ENCODE measurements at places on chromosomes 13 and 19. TPM values are rescaled to one million over a fixed set of nuclear protein-coding genes. Genes with fewer than 3 reads are reported as not detected.

The LYL1 gene
- 69.7 TPM for total RNA-seq

The REEP6 gene
- total RNA-seq: 16.4 TPM

The SLITRK5 gene
- total RNA-seq: under 0.01 TPM

The PRTN3 gene
- 0.17 TPM for total RNA-seq

The NDUFB7 gene
- total RNA-seq: 110 TPM

- H3K4me1 ChIP-seq: peaks cover 15% of the 10 kb centered on the region
- DNase-seq: no peak
- H3K27ac ChIP-seq: no peak overlapping the region
- peaks cover 3% of the 10 kb centered on the region for H3K27me3 ChIP-seq
- H3K4me3 ChIP-seq: no peak overlapping the region
Measured at GRCh38 chr19:11483366-11484111, 2.7 kb upstream of the ELAVL3 start.

GRCh38 chr13:25743421-25743820, 308.4 kb downstream of the SHISA2 start:
- peaks cover 7% of the 10 kb centered on the region for H3K4me1 ChIP-seq
- H3K4me3 ChIP-seq: no peak overlapping the region
- H3K27ac ChIP-seq: no peak overlapping the region
- DNase-seq: no peak

- no peaks in the 10 kb centered on the region for H3K36me3 ChIP-seq
- H3K27me3 ChIP-seq: no peaks in the 10 kb centered on the region
- no peak overlapping the region for H3K27ac ChIP-seq
- H3K4me1 ChIP-seq: peaks cover 37% of the 10 kb centered on the region
- H3K4me3 ChIP-seq: no peak overlapping the region
- no peak for DNase-seq
Measured at GRCh38 chr19:10762656-10763055, 44.8 kb downstream of the DNM2 start.

- no peak for DNase-seq
- no peaks in the 10 kb centered on the region for H3K27me3 ChIP-seq
- H3K4me1 ChIP-seq: peaks cover 3% of the 10 kb centered on the region
- no peaks in the 10 kb centered on the region for H3K36me3 ChIP-seq
Measured at GRCh38 chr19:31312677-31313244, 36.5 kb downstream of the TSHZ3 start.

DNA sequence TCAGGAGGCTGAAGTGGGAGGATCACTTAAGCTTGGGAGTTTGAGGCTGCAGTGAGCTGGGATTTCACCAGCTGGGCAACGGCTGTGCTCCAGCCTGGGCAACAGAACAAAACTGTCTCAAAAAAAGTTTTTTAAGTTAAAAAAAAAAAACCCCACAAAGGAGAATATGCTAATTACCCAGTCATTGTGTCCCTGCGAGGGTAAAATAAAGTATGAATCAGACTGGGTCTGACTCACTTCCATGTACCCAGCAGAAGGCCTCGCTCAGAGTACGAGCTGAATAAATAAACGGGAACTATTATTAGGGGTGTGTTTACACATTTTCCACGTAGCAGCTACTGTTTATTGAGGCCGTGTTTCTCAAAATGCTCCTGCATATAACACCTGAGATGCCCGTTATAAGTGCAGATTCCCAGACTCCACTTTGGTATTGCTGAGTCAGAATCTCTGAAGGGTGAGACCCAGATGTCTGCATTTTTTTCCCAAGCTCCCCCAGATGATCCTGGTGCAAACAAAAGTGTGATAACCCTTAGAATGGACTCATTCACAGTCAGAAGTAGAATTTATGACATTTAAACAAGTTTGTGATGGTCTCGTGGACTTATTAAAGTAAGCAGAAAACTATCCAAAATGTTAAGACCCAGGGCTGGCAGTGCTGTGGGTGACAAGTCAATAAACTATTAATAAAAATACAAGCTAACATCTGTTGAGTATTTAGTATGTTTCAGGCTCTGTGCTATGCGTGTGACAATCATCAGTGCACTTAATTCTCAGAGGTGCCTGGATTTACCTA, 28.2 kb downstream of the KCNC3 start:
- H3K4me1 ChIP-seq: no peaks in the 10 kb centered on the region
- H3K27me3 ChIP-seq: no peaks in the 10 kb centered on the region
- H3K4me3 ChIP-seq: no peak overlapping the region

- H3K27me3 ChIP-seq: no peaks in the 10 kb centered on the region
- no peak for DNase-seq
- no peaks in the 10 kb centered on the region for H3K36me3 ChIP-seq
- no peak overlapping the region for H3K4me3 ChIP-seq
Measured at GRCh38 chr13:92097337-92097903, 699.0 kb downstream of the GPC5 start.

- no peak overlapping the region for H3K27ac ChIP-seq
- H3K4me3 ChIP-seq: no peak overlapping the region
- H3K36me3 ChIP-seq: no peaks in the 10 kb centered on the region
- peaks cover 52% of the 10 kb centered on the region for H3K4me1 ChIP-seq
Measured at GRCh38 chr19:5803752-5804515, 933 bp upstream of the NRTN start.

DNA sequence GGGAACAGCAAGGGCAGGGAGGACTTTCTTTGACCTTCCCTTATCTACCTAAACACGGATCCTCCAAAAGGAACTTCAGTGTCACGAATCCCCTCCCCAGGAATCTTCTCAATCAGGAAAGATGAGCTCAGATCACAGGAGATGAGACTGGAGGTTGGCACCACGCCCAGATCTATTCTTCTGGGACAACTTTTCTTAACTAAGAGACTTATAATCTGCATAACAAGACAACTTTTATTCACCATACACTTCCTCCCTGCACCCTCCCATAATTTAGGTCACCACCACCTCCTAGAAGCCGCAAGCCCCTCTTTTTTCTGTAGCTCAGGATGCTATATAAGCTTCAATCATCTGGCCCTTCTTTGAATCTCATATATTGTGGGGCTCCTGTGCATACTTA, 19.2 kb upstream of the AKT2 start:
- H3K36me3 ChIP-seq: no peaks in the 10 kb centered on the region
- DNase-seq: no peak
- no peak overlapping the region for H3K4me3 ChIP-seq
- no peaks in the 10 kb centered on the region for H3K4me1 ChIP-seq

DNA sequence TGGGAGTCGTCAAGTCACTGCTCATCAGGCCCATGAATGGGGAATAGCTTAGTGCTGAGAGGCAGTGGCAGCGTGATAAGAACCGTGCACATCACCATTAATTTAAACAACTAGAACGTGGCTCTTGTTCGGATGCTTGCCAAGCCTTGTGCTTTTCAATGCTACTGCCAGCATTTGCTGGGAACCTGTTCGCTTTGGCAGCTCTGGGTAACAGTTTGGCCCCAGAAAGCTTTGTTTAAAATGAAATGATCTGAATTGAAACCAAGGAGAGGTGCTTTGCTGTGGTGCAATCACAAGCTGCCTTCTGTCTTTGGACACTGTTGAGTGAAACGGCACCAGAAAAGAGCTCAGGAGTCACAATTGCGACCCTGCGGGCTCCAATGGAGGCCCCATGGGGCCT, 53.5 kb upstream of the OLFM4 start:
- H3K27me3 ChIP-seq: peaks cover 9% of the 10 kb centered on the region
- no peak overlapping the region for H3K27ac ChIP-seq
- H3K4me3 ChIP-seq: no peak overlapping the region
- no peaks in the 10 kb centered on the region for H3K36me3 ChIP-seq
- DNase-seq: no peak
- H3K4me1 ChIP-seq: no peaks in the 10 kb centered on the region

GRCh38 chr13:40060296-40061007, 405.0 kb downstream of the COG6 start:
- DNase-seq: no peak
- H3K27me3 ChIP-seq: no peaks in the 10 kb centered on the region
- H3K4me3 ChIP-seq: no peak overlapping the region
- no peak overlapping the region for H3K27ac ChIP-seq
- peaks cover 11% of the 10 kb centered on the region for H3K4me1 ChIP-seq

GRCh38 chr13:110716247-110716515, 2.7 kb downstream of the ING1 start:
- peak overlapping the region; percentile 98 for H3K27ac ChIP-seq
- peak overlapping the region; percentile 91 for H3K4me3 ChIP-seq
- no peaks in the 10 kb centered on the region for H3K27me3 ChIP-seq
- peaks cover 1% of the 10 kb centered on the region for H3K4me1 ChIP-seq
- H3K36me3 ChIP-seq: peaks cover 7% of the 10 kb centered on the region
- DNase-seq: peak; percentile 57

DNA sequence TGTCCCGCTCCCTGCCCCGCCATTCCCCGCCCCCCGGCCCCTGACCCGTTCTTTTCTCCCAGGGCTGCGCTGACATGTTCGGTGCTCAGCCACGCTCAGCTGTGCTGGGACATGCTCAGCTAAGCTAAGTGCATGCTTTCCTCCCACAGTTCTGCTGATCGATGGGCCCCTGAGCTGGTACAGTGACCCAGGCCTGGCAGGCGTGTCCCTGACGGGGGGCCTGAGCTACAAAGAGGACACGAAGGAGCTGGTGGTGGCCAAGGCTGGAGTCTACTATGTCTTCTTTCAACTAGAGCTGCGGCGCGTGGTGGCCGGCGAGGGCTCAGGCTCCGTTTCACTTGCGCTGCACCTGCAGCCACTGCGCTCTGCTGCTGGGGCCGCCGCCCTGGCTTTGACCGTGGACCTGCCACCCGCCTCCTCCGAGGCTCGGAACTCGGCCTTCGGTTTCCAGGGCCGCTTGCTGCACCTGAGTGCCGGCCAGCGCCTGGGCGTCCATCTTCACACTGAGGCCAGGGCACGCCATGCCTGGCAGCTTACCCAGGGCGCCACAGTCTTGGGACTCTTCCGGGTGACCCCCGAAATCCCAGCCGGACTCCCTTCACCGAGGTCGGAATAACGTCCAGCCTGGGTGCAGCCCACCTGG, 3.7 kb downstream of the TNFSF9 start:
- no peak overlapping the region for H3K4me3 ChIP-seq
- no peak for DNase-seq
- H3K36me3 ChIP-seq: no peaks in the 10 kb centered on the region

GRCh38 chr13:95552208-95552538, 347 bp upstream of the CLDN10 start:
- no peaks in the 10 kb centered on the region for H3K36me3 ChIP-seq
- H3K4me1 ChIP-seq: no peaks in the 10 kb centered on the region
- no peak for DNase-seq
- H3K27me3 ChIP-seq: peaks cover 7% of the 10 kb centered on the region
- no peak overlapping the region for H3K4me3 ChIP-seq

GRCh38 chr19:44662691-44663385, 8.4 kb upstream of the CEACAM19 start:
- peaks cover 23% of the 10 kb centered on the region for H3K36me3 ChIP-seq
- DNase-seq: no peak
- no peak overlapping the region for H3K27ac ChIP-seq
- no peak overlapping the region for H3K4me3 ChIP-seq

DNA sequence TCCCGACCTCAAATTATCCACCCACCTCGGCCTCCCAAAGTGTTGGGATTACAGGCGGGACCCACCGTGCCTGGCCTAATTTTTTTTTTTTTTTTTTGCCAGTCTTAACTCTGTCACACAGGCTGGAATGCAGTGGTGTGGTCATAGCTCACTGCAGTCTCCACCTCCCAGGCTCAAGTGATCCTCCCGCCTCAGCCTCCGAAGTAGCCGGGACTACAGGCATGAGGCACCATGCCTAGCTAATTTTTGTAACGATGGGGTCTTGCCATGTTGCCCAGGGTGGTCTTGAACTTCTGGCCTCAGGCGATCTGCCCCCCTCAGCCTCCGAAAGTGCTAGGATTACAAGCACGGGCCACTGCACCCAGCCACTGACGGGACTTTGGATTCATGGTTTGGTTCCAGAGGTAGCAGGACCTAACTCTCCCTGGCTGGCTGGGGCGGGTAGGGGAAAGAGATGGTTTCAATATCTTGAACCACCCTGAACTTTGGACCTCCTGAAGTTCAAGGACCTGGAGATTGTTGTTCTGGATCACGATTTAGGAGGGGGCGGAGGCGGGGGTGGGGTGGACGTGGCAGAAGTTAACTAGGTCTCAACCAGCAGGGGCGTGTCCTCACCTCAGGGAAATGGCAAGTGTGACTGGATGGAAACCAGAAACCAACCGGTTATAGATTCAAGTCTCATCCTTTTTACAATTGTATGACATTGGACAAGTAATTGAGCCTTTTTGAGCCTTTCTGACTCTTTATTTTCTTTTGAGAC, 40.8 kb downstream of the IER2 start:
- peak; percentile 71 for DNase-seq
- peaks cover 22% of the 10 kb centered on the region for H3K4me1 ChIP-seq
- peak overlapping the region; percentile 97 for H3K27ac ChIP-seq
- H3K36me3 ChIP-seq: no peaks in the 10 kb centered on the region

GRCh38 chr13:54091884-54092283, 1063.3 kb downstream of the OLFM4 start:
- H3K4me1 ChIP-seq: no peaks in the 10 kb centered on the region
- no peak for DNase-seq
- no peaks in the 10 kb centered on the region for H3K36me3 ChIP-seq
- H3K27me3 ChIP-seq: no peaks in the 10 kb centered on the region

GRCh38 chr13:99267927-99268326, 9.7 kb upstream of the GPR18 start:
- no peaks in the 10 kb centered on the region for H3K27me3 ChIP-seq
- no peak overlapping the region for H3K27ac ChIP-seq
- peaks cover 8% of the 10 kb centered on the region for H3K36me3 ChIP-seq
- no peaks in the 10 kb centered on the region for H3K4me1 ChIP-seq
- DNase-seq: no peak
- no peak overlapping the region for H3K4me3 ChIP-seq

DNA sequence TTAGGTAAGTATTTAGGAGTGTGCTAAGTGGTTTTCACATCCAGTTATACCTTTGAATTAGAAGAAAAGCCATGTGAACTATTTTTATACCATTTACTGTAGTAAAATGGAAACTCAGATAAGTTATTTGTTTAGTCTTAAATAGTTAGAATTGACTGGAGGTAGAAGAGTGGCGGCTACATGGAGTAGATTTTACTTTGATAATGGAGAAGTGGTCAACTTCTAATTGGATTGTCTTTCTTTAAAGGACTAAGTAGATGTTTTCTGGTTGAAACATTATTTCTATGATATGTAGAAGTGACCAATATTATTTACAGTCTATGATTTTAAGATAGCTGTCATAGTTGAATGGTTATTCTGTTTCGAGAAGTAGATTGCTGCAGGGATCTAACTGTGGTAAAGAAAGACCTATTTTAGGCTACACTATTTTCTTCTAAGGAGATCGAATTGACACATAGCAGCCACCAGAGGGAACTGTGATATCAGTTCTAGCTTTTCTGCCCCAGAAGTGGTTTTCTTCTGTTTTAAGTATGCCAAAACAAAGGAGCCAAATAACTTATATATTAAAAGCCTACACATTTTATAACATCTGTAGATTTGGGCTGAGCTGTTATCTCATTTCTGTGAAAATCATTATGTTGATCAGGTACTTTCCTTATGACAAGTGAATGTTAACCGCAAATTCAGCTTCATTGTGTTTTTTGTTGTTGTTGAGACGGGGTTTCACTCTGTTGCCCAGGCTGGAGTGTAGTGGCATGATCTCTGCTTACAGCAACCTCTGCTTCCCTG, 26.1 kb downstream of the ZMYM2 start:
- no peaks in the 10 kb centered on the region for H3K27me3 ChIP-seq
- H3K27ac ChIP-seq: no peak overlapping the region
- H3K36me3 ChIP-seq: peaks cover 2% of the 10 kb centered on the region
- no peak for DNase-seq

GRCh38 chr19:962683-963400, 21.3 kb upstream of the WDR18 start:
- no peaks in the 10 kb centered on the region for H3K27me3 ChIP-seq
- no peak for DNase-seq
- H3K4me3 ChIP-seq: no peak overlapping the region
